ENCODE measurements at places on chromosomes 6 and 20. TPM values are rescaled to one million over a fixed set of nuclear protein-coding genes. Genes with fewer than 3 reads are reported as not detected.

DNA sequence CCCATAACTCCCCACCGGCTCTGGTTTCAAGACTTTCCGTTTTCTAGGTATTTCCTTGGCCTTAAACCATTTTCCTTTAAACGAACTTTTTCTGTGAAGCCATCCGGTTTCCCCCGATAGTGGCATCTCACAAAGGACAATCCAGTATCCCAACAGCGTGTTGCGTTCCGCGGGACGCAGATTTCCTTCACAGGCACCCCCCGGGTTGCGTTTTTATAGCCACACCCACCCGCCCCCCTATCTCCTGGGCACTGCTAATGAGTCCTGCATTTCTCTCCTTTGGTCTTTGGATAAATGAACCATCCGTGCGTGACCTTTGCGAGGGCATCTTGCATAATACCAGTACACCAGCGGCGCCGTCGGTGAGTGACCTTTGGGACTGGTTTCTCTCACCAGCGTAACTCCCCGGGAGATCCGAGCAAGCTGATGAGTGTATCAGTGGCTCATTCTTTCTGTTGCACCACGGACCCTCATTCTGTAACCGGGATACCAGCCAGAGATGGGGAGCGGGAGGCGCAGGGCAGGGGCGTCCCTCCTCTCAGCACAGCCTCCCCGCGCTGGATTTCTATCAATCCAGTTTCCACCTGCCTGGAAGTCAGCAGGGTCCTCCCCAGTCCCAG lies 586 bp upstream of the NQO2 start:
- no peak for DNase-seq

DNA sequence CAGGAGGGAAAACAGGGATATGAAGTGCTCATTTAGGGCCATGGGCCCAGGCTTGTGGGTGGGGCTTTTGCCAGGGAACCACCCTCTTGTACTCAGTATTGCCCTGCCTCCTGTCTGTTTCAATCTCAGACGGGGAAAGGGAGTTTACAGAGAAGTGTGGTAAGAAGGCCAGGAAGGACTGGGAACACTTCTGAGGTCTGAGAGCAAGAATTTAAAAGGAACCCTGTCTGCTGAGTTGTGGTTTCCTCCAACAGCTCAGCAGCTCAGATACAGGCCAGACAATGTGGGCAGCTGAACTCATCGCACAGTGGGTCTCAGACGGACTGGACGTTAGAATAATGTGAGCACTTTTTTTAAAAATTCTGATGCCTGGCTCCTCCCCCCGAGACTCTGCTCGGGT lies 354.1 kb upstream of the ARID1B start:
- no peak for DNase-seq

GPR63 gene
- total RNA-seq: 1.8 TPM

BTBD9 gene
- total RNA-seq: 10.5 TPM

Measured in kidney epithelial cell (primary cell).